Stimulated activated CD4-positive, alpha-beta T cell treated with anti-CD3 and anti-CD28 coated beads, Interleukin-1b, Interleukin-23, amount 100 ng/mL, for 1 hour (primary cell): ENCODE measurements at places on chromosomes 4 and X.

- no peak for DNase-seq
These were observed 263.0 kb upstream of the TAPT1 start for GRCh38 chr4:16489226-16489625.

DNA sequence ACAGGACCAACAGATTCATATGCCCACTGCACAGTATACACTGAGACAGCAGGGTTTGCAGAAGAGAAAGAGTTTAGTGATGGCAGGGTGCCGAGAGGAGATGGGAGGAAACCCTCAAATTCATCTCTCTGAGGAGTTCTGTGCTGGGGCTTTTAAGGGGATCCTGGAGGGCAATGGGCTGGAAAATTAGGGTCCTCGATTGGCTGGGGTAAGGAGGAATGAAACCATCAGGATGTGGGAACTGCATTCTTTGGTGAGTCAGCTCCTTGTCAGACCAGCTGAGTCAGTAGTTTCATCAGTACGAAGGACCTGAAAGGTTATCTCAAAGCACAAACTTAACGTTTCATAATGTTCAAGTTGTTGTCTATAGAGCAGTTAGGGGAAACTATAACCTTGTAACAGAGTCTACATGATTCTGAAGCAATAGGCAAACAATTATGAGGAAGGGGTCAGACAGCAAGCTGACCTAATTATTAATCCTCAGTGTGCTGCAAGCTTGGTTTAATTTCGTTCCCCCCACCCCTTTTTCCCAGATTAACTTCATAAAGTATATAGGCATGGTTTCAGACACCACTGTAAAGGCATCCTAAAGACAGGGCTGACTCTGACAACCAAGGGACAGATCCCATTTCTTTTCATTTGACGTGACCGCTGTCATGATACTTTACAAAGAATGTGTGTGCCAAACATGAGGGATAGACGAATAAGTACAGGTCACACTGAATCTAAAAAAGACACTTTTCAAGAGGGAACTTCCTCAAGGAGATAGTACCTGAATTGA is 1.5 kb upstream of the MSMO1 start:
- DNase-seq: no peak

DNA sequence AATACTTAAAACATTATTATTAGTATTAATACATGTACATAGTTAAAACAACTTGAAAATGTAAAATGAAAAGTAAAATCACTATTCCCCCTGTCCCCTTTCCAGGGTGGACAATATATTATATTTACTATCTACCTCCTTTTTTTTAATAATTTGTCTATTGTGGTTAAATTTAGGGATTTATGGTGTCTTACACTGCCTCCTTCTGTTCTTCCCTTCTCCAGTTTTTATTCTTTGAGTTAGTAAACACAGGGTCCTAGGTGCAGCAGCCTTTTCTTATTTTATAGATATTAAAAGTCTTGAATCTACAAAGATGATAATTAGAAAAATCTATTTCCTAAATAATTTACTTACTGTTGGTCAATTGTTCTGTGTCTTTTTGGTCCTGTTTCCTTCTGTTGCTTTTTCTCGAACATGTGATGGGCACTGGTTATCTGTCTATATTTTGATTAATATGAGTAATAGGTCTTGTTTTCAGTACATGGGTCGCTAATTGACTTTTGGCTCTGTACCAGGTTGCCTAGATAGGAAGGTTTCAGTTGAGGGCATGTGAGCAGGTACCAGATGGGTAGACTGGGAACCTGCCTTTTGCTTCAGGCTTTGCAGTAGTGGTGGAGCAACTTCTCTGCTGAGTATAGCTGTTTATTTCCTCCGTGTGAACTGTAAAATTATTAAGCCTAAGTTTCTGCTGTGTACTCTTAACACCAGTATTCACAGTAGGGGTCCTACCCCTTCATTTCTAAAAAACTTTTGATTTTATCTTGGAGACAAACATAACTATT is 1.1 kb downstream of the NUDT9 start:
- DNase-seq: no peak

DNA sequence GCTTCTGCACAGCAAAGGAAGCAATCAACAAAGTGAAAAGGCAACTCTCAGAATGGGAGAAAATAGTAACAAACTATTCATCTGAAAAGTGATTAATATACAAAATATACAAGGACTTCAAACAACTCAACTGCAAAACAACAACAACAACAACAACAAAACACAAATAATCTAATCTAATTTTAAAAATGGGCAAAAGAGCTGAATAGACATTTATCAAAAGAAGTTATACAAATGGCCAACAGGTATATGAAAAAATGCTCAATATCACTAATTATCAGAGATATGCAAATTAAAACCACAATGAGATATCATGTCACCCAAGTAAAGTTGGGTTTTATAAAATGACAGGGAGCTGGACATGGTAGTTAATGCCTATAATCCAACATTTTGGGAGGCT is 602.8 kb upstream of the DIAPH2 start:
- no peak for DNase-seq

- DNase-seq: no peak
These were observed 21.2 kb downstream of the SH3D19 start for GRCh38 chr4:151304226-151304625.

- DNase-seq: no peak
These were observed 35.9 kb downstream of the AFF1 start for GRCh38 chr4:86970447-86971354.

DNA sequence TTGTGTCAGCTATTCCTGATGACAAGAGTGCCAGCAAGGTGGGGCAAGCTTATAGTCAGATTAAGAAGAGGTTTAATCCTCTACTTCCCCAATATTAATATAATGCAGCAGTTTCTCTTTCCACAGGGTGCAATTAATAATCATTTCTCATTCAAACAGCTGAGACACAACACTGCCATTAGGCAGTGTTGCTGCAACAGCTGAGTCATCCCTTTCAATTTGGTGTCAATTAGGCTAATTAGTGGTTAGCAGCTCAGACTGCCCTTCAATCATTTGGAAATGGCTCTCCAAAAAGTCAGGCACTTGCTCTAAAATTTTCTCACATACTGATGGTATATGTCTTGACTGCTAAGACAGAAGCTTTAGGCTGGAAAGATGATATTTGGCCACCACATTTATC is 265.7 kb upstream of the FAM241A start:
- DNase-seq: no peak

DNA sequence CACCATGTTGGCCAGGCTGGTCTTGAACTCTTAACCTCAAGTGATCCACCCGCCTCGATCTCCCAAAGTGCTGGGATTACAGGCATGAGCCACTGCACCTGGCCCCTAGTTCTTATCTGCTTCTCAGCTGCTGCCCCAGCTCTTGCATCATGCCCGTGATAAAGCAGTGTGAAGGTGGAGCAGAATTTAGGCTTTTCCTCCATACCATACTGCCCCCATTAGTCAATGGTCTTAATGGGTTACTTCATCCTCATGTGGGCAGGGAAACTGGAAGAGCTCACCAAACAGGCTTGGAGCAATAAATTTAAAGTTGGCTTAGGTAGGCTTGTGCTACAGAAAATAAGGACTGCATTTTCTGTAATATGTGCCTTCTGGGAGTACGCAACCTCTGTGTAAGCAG is 636.9 kb upstream of the BOD1L1 start:
- no peak for DNase-seq

GRCh38 chr4:181970366-181970765 is 272.8 kb upstream of the TENM3 start:
- DNase-seq: no peak

DNA sequence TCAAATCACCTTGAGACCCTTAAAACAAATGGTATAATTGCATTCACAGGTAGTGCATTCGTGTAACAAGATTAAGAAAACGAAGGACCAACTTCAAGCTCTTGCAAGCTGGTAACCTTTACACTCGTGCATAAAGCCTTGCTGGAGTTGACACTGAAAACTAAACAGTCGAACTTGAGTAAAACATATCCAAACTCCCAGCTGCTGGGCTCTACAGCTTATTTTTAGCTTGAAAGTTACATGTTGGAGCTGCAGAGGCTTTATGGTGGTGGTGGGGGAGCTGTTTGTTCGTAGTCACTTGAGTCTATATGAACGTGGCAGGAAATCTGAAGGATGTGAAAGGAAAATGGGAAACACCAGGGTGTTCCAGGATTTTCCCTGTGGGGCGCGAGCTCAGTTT is 2.7 kb upstream of the WDR1 start:
- DNase-seq: no peak

DNA sequence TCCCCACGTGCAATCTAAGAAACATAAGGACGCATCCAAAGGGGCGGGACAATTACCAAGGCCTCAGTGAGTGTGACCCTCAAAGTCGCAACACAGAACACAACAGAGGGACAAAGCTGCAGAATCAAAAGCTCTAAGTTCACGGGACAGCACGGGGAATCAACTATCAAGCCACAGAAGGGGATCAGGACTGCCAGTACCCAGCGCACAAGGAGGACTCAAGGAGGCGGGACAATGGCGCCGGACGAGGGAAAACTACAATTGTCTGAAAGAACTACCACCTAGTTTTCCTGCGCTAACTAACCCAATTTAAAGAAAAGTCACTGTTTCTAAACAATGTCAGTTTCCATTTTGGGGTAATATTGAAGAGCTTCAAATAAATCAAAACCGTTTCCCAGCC is 1.3 kb downstream of the FAM53A start:
- no peak for DNase-seq

GRCh38 chr4:145404761-145405160 is 76.9 kb upstream of the SMAD1 start:
- no peak for DNase-seq

GRCh38 chrX:39165185-39165584 is 363.9 kb downstream of the MID1IP1 start:
- no peak for DNase-seq

GRCh38 chrX:12906046-12906761 is at the start of gene TLR8:
TLR8 (plus strand) TSS chrX:12906620; CDS start chrX:12906707, 87 bp downstream.
- DNase-seq: no peak

- DNase-seq: no peak
These were observed 11.9 kb upstream of the DCAF4L1 start for GRCh38 chr4:41969671-41970070.

DNA sequence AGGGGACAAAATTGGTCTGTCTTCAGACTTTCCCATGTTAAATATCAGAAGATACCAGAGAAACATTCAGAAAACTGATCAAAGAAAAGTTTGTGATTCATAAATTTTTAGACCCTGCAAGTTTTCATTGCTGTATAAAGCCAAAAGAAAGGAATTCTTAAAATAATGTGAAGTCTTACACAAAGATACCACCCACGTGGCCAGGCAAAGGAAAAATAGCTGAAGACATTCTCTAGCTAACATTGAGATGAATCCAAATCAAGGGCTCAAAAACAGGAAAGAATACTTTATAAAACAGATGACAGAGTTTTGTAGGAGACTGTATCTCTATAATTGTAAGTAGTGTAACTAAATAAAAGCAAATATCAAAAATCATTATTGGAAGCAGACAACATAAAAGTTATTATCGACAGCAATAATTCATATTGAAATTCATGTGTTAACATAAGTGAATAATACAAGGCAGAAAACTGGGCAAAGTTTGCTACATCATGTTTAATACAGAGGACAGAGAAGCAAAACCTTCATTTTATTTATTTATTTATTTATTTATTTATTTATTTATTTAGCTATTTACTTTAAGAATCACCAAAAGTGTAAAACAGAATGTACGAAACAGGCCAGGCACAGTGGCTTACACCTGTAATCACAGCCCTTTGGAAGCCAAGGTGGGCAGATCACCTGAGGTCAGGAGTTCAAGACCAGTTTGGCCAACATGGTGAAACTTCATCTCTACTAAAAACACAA is 204.6 kb upstream of the SLIT2 start:
- no peak for DNase-seq

DNA sequence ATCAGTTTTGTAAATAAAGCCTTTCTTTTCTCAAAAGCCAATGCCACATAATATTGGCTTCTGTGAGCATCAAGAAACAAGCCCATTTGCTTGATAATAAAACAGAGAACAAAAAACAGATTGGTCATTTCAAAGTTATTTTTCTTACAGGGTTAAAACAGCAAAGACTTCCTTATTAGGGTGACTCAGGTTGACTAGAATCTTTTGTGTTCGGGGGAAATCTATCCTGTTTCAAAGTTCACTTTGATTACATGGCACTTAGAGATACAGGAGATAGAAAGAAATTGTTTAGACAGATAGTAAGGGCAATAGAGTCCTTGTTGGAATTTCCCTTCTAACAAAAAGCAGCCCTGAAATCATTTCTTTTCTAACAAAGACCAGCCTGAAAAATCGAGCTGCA is 170.0 kb upstream of the GLRA2 start:
- DNase-seq: no peak
